Activated T-helper 2 cell treated with anti-CD3 and anti-CD28 coated beads, Interferon-gamma antibody, Interleukin-2, Interleukin-4, amounts not matched to agents 10 μg/mL and 5 μg/mL and 100 μg/mL, durations not matched to agents 14 hours and 24 hours and 36 hours (primary cell): ENCODE measurements at places on chromosomes 12 and 14. TPM values are rescaled to one million over a fixed set of nuclear protein-coding genes. Genes with fewer than 3 reads are reported as not detected.

GUCY2C gene
- total RNA-seq: not detected in 2 replicates

PAH gene
- not detected in 2 replicates for total RNA-seq

- H3K4me3 ChIP-seq: no peak overlapping the region
- peak overlapping the region; percentile 2 for H3K27ac ChIP-seq
Observed at GRCh38 chr14:49991491-49991890, 98.6 kb downstream of the ARF6 start.

- no peaks in the 10 kb centered on the region for H3K4me1 ChIP-seq
- no peak for DNase-seq
- no peaks in the 10 kb centered on the region for H3K36me3 ChIP-seq
- H3K4me3 ChIP-seq: no peak overlapping the region
- peaks cover 11% of the 10 kb centered on the region for H3K27me3 ChIP-seq
- no peak overlapping the region for H3K27ac ChIP-seq
Observed at GRCh38 chr12:57560516-57560915, 10.7 kb downstream of the KIF5A start.

GRCh38 chr12:14629832-14630710, 62.4 kb upstream of the PLBD1 start:
- H3K36me3 ChIP-seq: no peaks in the 10 kb centered on the region
- peaks cover 16% of the 10 kb centered on the region for H3K27me3 ChIP-seq
- no peak overlapping the region for H3K27ac ChIP-seq
- peak; percentile 42 for DNase-seq
- peaks cover 5% of the 10 kb centered on the region for H3K4me1 ChIP-seq
